ENCODE measurements at places on chromosomes 13 and 19.

- DNase-seq = no peak
Observed at GRCh38 chr19:29841559-29842367, 30.0 kb downstream of the CCNE1 start.

GRCh38 chr19:55047951-55048350 lies 9.9 kb upstream of the GP6 start:
- no peak for DNase-seq

DNA sequence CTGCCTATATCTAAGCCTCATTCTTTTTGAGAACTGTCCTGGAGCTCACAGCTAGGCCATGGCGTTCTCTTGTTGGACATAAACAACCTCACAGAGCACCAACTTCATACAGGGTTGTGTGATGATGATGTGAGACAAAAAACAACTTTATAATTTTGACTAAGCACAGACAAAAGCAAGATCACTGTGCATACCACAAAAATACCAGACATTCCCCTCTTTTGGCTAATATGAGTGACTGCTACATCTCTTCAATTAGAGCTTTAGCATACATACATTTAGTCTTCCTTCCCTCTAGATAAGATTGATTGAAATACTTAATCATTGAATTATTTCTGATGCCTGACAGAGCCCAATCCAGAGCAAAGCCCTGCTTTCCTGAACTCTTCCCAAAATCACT lies 8.3 kb downstream of the MAB21L1 start:
- DNase-seq = no peak

GRCh38 chr13:74570046-74570445 lies 435.8 kb upstream of the KLF12 start:
- no peak for DNase-seq

- no peak for DNase-seq
Observed at GRCh38 chr13:75861786-75862185, 225.7 kb downstream of the LMO7 start.

GRCh38 chr13:76668716-76669115 lies 217.5 kb downstream of the KCTD12 start:
- no peak for DNase-seq

DNA sequence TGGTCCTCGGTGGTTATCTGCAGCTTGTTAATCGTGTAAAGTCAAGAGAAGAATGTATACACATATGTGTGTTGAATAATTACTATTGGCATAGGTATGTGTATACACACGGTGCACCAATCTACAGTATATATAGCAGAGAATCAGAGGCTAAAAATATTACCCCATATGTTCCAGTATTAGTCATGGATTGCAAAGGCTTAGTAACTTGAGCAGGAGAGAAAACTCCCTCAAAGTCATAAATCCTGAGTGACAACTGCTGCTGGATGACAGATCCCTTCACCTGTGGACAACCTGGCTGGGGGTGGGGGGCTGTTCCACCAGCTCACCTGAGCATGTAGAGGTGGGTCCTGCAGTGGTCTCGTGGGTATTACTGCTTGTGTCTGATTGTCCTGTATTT lies 185.0 kb downstream of the ZNF536 start:
- no peak for DNase-seq

DNA sequence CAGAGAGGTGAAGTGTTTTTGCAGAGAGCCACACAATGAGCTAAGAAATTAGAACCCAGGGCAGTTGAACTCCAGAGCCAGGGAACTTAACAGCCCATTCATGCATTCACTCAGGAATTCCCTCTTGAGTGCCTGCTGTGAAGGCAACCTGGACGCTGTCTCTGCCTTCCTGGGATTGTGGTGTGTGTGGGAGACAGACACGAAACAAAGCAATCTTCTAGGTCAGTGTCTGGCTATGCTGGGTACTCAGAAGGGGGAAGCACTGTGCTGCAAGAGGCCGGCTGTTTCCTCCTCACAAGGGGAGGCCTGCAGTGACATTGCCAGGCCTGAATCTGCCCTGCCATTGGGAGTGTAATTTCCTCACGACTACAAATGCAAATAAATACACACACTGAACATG lies 9.7 kb downstream of the BCKDHA start:
- peak; percentile 83 for DNase-seq

DNA sequence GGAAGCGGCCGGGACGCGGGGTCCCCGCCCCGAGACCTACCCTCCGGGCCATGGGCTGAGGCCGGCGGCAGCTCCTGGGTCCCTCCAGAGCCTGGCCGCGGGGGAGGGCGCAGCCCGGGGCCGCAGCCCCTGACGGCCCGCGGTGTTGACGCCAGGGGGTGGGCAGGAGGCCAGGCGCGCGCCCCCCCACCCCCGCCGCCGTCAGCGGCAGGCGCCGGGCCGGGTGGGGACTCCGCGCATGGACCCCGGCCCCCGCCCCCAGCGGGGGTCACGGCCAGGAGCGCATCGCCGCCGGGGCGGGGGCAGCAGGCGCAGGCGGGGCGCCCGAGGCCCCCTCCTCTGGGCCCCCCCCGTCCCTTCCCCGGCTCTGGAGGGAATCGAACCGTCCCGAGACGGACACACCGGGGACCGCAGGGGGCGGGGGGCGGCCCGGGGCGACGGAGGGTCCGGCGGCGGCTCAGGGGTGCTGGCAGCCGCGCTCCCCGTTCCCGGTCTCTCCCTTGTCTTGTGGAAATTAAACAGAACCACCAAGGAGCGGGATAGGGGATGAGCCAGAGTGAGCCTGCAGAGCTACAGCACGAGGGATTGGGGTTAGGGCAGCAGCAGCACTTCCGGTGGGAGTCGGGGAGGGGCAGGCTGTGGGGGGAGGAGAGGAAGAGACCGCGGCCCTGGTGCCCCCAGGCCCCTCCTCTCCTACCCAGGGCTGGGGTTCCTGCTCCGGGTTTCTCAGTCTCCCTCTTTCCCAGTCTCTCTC lies at the start of gene MEIS3:
Gene MEIS3 (minus strand): TSS at position 498 of the 754 bp plus-strand sequence. CDS start 446 bp downstream, at position 52.
- DNase-seq = no peak

DNA sequence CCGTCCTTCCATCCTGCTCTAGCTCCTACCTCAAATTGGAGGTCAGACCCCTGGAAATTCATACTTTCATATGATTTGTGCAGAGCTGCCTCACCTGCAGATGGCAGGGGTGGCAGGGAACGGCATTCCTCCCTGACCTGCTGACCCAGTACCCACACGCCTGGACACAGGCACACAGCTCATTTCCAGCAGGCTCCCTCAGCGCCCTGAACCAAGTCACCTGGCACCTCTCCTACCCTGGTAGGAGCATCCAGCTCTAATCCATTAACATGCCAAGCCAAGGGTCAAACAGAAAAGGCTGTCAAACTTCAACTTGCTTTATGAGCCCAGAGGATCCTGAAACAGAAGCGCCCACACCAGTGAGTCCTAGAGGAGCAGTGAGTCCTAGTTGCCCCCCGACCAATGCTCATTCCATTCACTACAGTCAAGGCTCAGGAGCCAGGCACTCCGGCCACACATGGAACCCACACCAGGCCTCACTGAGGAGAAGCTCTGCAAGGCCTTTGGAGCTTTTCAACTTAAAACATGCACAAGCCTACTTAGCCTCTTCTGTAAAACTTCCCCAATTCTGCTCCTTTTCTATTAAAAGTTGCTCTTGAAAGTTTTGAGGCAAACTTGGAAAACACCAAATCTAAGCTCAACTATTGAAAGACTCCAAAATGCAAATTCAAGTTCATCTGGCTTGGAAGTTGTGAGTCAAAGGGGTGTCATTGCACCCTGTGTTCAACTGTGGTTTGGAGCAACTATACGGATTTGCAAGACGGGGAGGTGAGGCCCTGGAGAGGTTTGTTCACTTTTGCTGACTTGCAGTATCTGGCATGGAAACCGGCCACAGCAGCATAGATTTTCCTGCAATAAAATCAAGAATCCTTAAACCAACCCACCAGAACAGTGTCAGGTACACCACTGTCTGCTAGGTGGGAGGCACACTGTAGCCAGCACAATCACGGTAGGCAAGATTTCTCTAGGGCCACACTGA lies 96.7 kb downstream of the CRYL1 start:
- no peak for DNase-seq

DNA sequence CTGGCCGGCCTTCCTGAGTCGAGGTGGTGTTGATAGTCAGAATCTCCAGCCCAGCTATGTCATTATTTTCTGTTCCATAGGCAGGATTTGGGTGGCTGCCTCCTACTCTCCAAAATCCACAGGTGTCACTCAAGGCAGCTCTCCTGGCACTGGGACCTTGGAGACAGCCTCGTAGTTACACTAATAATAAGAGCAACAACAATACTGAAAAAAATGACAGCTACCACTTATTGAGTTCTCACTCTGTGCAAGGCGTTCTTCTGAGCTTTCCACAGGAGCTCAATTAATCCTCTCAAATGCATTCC lies 12.2 kb upstream of the KLK12 start:
- DNase-seq = no peak

DNA sequence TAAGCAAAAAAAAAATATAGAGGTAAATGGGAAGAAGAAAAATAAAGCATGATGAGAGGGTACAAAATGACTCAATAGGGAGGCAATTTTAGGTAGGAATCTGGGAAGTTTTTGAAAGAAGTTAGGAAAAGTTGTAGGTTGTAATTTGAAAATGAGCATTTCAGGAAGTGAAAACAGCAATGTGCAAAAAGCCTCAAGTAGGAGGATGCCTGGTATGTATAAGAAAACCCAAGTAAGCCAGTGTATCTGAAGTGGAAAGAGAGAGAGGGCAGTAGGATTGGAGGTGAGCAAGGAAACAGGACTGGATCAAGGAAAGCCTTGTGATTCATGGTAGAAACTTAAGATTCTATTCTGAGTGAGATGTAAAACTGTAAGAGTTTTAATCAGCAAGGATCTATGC lies 121.6 kb upstream of the SPRY2 start:
- no peak for DNase-seq

- no peak for DNase-seq
Observed at GRCh38 chr13:51370811-51371210, 31.3 kb downstream of the SERPINE3 start.

GRCh38 chr13:34464011-34464410 lies 478.1 kb upstream of the NBEA start:
- DNase-seq = no peak

- no peak for DNase-seq
Observed at GRCh38 chr19:43914051-43914450, 21.0 kb downstream of the ZNF45 start.

DNA sequence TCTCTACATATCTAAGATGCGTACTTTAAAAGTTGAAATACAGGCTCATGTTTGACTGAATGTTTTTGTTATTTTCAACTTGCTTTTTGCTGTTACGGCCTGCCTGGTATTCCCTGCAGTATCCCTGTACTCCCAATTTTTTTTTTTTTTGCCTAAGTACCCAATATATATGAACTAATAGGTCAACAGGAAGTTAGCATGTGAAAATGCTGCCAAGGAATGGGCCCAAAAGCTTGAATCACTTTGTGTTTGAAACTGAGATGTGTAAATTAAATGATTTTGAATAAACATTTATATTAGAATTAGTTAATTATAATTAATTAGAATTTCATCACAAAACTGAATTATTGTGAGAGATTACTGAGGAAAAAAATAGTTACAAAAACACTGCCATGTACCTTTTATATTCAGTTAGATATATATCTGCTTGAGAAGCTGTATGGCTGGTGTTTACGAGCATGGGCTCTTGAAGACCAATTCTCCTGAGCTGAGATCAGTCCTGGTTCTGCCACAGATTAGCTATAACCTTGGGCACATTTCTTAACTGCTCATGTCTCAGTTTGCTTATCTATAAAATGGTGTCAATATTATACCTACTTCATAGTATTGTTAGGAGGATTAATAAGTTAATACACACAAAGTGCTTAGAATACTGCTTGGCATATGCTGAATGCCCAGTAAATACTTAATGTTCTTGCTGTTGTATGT lies 16.0 kb downstream of the TDRD3 start:
- DNase-seq = no peak

DNA sequence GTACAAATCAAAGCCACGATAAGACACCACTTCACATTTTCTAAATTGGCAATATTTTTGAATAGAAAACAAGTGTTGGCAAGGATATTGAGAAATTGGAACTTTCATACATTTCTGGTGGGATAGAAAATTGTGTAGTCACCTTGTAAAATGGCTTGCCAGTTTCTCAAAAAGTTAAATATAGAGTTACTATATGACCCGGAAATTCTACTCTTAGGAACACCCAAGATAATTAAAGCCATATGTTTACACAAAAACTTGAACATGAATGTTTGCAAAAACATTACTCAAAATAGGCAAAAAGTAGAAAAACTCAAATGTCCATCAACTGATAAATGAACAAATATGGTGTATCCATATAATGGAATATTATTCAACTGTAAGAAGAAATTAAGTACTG lies 552.5 kb downstream of the TBC1D4 start:
- DNase-seq = no peak

GRCh38 chr13:44399074-44399473 lies 25.4 kb downstream of the SERP2 start:
- no peak for DNase-seq

GRCh38 chr13:102128216-102128810 lies 273.5 kb downstream of the FGF14 start:
- no peak for DNase-seq

DNA sequence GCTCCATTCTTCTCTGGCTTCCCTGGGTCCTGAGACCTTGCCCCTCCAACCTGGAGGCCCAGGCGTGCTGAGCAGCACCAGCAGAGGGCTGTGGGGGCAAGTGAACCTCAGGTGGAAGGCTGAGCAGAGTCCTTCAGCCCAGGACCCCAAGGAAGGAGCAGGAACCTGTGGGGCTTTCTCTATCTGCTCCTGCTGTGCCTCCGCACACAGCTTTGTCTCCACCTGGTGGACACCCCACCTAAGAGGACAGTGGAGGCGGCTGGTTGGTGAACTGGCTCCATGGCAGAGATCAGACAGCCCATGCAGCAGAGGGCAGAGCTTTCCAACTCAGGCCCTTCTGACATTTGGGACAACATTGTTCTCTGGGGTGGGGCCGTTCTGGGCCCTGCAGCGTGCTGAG lies 19.7 kb downstream of the ZFR2 start:
- DNase-seq = no peak
